ENCODE measurements at places on chromosomes 13 and 19.

- DNase-seq: no peak
Observed at GRCh38 chr19:51714848-51715247, 8.9 kb downstream of the HAS1 start.

- no peak for DNase-seq
Observed at GRCh38 chr19:38360839-38361631, 13.3 kb upstream of the PSMD8 start.

GRCh38 chr13:27384285-27384684 lies 40.1 kb upstream of the GTF3A start:
- DNase-seq: no peak

GRCh38 chr19:47032171-47032811 lies 12.7 kb downstream of the NPAS1 start:
- DNase-seq: peak; percentile 76

DNA sequence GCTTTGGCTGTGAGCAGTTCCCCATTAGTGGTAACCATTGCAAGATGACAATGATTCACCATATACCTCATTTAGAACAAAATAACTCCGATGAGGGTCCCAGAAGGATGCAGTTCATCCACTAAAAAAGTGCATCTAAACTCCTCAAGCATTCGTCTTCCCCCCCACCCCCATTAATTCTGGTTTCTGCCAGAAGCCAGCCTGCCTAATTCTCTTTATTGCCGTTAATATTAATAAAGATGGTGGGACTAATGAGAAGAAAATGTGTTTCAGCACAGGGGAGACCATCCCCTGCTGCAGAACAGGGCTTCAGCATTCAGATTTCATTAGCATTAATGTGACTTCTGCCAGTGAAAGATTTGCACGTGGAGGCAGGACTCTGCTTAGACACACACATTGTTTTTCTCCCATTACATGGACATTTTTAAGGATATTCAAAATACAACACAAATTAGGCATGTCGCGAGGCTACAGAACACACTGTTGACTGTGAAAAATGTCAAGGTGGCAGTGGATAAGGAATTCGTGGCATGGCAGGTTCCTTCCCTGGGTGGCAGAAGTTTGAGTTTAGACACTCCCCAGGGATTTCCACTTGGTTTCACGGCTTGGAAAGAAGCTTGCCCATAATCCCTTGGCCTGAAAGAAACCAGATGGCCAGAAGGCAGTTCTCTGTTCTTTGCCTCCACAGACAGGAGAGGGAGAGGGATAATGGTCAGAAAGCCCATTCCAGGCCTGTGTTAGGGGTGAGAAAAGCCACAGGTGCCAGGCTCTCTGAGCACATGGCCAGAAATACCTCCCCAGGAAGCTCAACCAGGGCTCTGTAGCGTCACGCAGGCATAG lies 236.5 kb downstream of the FOXO1 start:
- DNase-seq: no peak
